ENCODE measurements at places on chromosomes 6 and 20.

- no peak for DNase-seq
Observed at GRCh38 chr6:144729502-144729901, 444.4 kb downstream of the UTRN start.

- DNase-seq, result peak; percentile 74
Observed at GRCh38 chr6:73129653-73130443, 95.4 kb downstream of the KHDC1L start.

- no peak for DNase-seq
Observed at GRCh38 chr6:56482525-56482924, 160.2 kb downstream of the DST start.

GRCh38 chr20:20820785-20821483 is 108.5 kb upstream of the RALGAPA2 start:
- DNase-seq, result no peak

- no peak for DNase-seq
Observed at GRCh38 chr20:38665094-38665493, 59.2 kb upstream of the SLC32A1 start.

GRCh38 chr6:11366934-11367637 is 134.6 kb upstream of the NEDD9 start:
- DNase-seq, result no peak

DNA sequence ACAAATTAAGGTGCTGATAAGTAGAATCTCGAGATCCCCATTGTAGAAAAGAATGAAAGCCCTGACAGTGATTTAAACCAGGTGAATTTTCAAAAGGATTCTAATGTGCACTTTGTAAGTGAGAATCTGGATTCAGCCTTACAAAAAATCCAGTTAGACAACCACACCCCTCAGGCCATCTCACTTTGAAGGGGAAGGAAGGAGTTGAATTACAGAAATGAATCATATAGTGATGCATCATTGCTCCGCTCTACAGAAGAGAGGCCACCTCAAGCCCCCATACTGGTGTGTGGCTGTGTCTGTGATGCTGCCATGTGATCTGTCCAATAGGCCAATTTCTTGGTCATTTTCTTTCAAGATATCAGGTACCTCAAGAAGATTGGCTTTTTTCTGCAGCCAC is 85.5 kb upstream of the NT5E start:
- no peak for DNase-seq

- no peak for DNase-seq
Observed at GRCh38 chr6:168299541-168300511, 19.8 kb downstream of the DACT2 start.

- DNase-seq, result no peak
Observed at GRCh38 chr6:135496800-135497411, 634 bp downstream of the AHI1 start.

GRCh38 chr6:111739257-111739696 is 133.6 kb upstream of the TRAF3IP2 start:
- DNase-seq, result no peak

DNA sequence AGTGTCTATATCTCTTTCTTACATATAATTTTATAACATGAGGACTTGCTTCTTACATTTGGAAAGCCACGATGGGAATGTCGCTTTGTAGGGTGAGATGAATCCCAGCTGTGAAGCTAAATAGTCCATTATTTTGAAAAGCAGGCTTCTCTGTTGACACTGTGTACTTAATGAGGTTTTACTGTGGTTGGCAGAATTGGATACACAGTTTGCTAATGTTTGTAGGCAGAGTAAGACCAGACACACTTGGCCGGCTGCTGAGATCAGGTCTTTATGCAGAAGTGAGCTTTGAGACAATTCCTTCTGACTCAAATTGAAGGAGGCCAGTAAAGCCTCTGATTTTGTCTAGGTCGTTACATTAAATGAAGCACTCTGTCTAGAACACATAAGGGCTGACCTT is 93.0 kb downstream of the NDUFAF5 start:
- no peak for DNase-seq

DNA sequence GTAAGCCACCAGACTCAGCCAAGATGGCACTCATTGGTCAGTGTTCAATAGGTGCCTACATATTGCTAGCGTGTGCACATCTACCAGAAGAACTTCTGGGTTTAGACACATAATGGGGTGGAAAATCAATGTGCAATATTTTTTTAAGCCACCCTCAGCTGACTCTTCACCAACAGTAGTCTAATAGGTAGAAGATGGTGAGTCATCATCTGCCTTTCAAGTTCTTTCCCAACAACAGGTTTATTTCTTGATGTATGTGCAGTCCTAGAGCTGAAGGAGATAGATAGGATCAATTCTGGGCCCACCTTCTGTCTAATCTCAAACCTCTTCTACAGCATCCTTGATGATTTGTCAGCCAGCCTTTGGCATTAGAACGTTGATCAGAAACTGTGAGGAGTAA is 41.3 kb downstream of the IRAK1BP1 start:
- DNase-seq, result no peak

- DNase-seq, result no peak
Observed at GRCh38 chr20:958936-959815, 42.9 kb downstream of the RSPO4 start.

DNA sequence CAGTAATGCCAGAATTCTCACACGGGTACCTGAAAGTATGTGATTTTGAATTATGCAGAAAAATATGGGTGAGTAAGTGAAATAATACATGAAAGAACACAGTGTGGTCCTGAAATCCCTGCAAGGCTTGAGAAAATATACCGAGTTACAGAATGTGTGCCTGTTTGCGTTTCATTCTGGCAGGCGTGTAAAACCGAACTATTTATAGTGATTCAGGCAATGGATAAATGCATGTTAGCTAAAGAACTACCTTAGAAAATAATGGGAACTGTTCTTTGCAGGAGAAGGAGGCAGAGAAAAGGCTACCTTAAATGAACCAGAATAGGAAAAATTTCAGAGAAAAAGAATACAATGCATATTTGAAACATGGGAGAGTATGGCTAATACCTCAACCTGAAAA is 145.8 kb upstream of the KCNQ5 start:
- no peak for DNase-seq

DNA sequence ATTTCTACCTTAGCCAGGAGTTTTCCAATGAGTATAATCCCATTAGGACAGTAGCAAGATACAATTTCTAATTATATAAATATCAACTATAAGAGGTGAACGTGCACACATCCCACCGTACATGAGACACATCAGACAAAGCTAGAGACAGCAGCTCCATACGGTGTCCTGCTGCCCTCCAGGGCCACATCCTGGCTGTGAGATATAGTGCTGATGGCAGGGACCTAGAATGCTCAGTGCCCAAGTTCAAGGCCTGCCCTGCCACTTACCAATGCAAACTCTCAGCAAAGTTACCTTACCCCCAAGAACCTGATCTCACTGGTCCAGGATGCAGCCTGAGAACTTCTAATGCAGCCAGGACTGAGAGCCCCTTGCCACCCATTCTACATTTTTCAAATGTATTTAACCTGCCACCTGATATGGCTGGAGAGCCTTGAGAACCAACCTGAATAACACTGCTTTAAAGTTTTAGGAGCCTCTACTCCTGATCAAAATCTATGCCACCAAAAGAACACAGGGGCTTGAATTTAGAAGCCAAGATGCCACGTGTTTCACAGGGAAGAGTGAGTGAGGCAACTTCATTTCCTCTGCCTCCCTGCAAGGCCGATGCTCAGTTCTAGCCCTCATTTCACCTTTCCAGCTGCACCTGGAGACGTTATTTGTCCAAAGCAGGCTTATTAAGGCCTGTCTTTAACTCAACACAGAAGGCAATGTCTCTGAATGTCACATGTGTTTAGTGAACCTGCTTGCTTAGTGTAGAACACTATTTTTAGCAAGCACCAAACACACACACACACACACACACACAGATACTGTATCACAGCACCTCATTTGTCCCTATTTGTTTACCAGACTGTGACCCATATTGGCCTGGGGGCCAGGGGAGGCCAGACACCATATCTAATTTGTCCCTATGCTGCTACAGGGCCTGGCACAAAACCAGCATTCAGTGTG is 6.1 kb downstream of the NFATC2 start:
- no peak for DNase-seq

GRCh38 chr6:140275725-140276124 is 901.3 kb upstream of the CITED2 start:
- no peak for DNase-seq

- DNase-seq, result no peak
Observed at GRCh38 chr6:105382958-105383357, 19.9 kb downstream of the PREP start.

DNA sequence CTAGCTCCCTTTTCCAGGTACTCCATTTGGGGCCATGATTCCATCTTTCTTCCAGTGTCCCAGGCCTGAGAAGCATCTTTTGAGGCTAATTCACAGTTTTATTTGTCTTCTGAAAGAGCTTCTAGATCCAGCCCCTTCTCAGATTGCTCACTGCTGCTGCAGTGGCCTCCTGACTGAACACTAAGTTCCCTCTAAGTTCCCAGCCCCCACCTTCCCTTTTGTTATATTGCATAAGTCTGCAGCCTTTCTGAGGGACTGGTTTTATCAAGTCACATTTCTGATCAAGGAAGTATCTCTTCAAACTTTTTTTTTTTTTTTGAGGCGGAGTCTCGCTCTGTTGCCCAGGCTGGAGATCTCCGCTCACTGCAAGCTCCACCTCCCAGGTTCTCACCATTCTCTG is 10.7 kb downstream of the MAPRE1 start:
- DNase-seq, result no peak

DNA sequence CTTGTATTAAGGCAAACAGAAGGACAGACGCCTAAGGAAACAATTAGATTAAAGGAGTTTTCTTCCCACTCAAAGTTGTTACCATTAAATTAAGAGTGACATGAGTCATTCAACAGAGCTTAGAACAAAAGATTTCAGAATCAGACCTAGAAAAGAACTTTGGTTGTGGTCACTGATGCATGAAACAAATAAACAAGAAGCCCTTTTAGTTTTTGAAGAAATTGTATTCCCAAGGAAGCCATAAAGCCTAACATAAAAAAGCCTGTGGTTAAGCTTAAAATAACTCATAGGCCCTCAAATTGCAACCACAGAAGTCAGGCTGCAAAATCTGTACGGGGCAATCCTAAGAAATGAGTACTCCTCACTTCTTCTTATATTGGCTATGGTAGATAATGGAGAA is 17.9 kb upstream of the TRIM26 start:
- DNase-seq, result no peak

DNA sequence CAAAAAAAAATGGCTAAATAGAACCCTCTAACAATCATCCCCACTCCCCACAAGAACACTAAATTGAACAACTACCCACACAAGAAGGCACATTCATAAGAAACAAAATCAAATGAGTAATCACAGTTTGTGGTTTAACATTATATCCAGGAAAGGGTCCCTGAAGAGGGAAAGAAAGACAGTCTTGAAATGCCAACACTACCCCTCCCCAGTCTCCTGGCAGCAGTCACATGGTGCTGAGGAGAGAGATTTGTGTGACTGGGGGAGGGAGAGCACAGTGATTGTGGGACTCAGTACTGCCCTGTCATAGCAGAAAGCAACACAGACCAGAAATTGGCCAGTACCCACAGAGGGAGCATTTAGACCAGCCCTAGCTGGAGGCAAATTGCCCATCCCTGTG is 443.7 kb upstream of the BTBD3 start:
- DNase-seq, result no peak

DNA sequence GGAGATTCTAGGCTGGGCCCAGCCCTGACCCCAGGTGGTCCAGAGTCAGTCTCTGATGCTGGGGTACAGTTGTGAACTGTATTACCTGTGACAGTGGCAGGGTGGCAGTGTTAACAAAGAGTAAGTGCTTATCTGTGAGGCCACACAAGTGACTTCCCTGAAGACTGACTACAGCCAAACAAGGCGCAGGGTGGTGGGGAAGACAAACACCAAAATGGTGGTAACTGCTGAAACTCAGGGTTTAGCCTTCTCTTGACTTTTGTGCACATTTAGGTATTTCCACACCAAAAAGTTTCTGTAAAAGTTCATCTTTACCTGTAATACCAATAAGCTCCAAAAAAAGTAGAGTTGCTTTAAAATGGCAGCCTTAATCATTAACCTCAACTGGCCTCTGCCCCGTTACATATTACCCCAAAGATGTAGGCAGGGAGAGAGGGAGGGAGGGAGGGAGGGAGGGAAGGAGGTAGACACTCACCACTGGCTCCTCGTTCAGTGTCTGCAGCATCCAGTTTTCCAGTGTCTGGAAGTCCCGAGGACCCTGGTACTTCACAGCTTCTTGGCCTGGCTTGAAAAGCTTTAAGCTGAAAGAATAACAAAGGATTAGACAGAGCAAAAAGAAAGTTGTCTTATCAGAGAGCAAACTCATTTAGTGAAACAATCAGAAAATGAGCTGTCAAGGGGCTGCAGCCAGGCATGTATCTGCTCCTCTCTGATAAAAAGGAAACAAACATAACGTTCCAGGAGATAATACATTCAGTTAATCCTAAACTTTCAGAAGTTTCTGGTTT is 11.3 kb downstream of the TXNDC5 start:
- DNase-seq, result no peak

- DNase-seq, result no peak
Observed at GRCh38 chr6:132122871-132123270, 171.7 kb upstream of the CCN2 start.

DNA sequence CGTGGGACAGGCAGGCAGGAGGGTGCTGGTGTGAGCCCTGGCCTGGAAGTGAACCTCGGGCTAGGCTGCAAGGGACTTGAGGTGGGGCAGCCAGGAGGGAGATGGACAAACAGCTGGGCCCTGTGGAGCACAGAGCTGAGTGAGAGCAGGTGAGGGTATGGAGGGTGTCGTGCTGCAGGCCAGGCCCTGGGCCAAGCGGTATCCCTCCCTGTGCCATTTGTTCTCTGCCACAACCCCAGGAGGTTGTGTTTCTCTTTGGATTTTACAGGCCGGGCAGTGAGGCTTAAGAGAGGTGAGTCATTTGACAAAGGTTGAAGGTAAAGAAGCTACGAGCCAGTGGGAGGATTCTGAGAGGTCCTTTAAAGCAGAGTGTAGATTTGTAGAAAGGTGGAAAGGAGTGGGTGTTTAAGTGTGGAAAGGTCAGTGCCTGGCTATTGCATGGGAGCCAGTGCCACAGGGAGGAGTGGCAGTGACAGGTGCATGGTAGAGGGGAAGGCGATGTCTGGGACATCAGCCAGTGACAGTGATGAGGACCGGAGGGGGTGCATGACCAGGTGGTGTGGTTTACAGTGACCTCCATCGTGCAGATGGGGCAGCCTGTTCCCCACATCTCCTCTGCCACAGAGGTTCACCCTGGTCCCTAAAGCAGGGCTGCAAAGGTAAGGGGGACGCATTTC is 39.8 kb downstream of the GMPR start:
- DNase-seq, result no peak

DNA sequence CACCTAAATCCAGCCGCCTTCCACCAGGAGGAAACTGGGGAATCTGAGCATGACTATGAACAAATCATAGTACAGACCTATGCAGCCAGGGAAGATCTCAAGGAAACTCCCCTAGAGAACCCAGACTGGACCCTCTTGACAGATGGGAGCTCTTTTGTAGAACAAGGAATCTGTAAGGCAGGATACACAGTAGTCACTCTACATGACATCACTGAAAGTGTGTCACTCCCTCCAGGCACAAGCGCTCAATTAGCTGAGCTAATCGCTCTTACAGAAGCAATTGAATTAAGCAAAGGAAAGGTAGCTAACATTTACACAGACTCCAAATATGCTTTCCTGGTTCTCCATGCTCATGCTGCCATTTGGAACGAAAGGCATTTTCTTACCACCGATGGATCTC is 36.8 kb downstream of the PLN start:
- DNase-seq, result no peak
